Nasal cavity respiratory epithelium epithelial cell of viscerocranial mucosa (primary cell): ENCODE measurements at places on chromosomes 4 and X. TPM values are rescaled to one million over a fixed set of nuclear protein-coding genes. Genes with fewer than 3 reads are reported as not detected.

The CHST7 gene
- 2.1 and 4.1 TPM in 2 replicates for total RNA-seq

The TMSB15A gene
- total RNA-seq: not detected in 2 replicates

The SH3TC1 gene
- 23.6 and 65.5 TPM in 2 replicates for total RNA-seq

The MAGED4B gene
- 0.57 TPM in 1 of 2 replicates, not detected in the other for total RNA-seq

The DKK2 gene
- total RNA-seq: not detected in 2 replicates

The GUF1 gene
- 27.0 and 31.0 TPM in 2 replicates for total RNA-seq

The HPSE gene
- total RNA-seq: 0.43 and 14.0 TPM in 2 replicates

The NPNT gene
- 1.4 and 19.7 TPM in 2 replicates for total RNA-seq

The CFP gene
- under 0.01 and 0.07 TPM in 2 replicates for total RNA-seq

The SASH3 gene
- not detected in 2 replicates for total RNA-seq

The GPR173 gene
- total RNA-seq: under 0.01 and 0.07 TPM in 2 replicates

The PAGE4 gene
- total RNA-seq: not detected in 2 replicates

The H2BW2 gene
- not detected in 2 replicates for total RNA-seq

The GAGE2A gene
- not detected in 2 replicates for total RNA-seq

The CPLX1 gene
- 0.21 TPM in 1 of 2 replicates, not detected in the other for total RNA-seq

The VSIG4 gene
- total RNA-seq: not detected in 2 replicates

The ENPEP gene
- 0.34 TPM in 1 of 2 replicates, not detected in the other for total RNA-seq

The PRAF2 gene
- total RNA-seq: 2.1 and 5.4 TPM in 2 replicates

The LINC00632 gene
- under 0.01 and 0.14 TPM in 2 replicates for total RNA-seq

The PF4V1 gene
- total RNA-seq: not detected in 2 replicates
